CD4-positive, alpha-beta T cell treated with Interleukin-4 for 4 hours (primary cell): ENCODE measurements at places on chromosomes 1 and 21.

DNA sequence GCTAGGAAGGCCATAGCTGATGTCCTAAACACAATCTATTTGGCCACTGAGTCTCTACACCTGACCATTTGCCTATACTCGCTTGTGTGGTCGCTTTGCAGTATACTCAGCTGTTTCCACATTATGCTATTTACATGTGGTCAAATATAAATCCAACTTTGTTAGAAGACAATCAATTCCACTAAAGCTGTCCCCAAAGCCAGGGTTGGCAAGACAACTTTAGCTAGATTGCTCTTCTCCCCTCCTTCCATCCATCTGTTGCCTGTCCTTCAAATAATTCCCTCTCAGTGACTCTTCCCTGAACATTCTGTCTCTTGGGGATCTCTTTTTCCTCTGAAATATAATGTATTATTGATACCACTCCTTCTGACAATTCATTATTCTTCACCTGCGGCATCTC, 30.1 kb downstream of the AVPR1B start:
- no peak for DNase-seq

DNA sequence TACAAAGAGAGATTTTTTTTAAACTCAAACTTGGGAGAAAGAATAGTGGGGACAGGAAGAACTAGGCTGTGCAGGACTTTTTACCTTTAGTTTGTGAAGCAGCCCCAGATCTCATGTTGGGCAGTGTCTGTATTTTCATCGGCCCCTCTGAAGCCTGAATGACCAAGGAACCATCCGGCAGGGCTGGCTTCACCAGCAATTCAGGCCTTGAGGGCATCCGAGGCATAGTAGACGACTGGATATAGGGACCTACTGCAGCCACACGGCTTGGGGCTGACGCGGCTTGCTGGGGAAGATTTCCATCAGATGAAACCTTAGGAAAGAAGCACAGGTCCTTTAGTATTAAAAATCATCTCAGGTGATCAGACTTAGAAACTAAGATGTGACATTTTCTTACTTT, 43.7 kb downstream of the TP53BP2 start:
- DNase-seq = no peak

- no peak for DNase-seq
Measured at GRCh38 chr21:32322103-32322502, 23.4 kb downstream of the MRAP start.

DNA sequence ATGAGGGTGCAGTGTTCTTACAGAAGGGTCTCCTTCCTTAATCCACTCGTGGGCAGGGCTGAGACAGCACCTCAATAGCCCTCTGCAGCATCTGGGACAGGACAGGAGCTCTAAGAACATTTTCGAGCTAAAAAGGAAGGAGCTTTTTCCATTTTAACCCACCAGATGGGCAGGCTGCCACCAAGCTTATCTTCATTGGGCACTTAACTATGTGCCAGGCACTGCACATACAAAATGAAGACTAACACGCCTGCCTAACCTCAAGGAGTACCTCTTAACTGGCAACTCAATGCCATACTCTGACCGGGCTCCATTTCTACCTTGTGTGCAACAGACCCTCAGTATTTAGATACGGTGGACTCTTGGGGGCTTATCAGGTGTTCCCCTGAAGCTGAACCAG, 48.2 kb downstream of the SSBP3 start:
- DNase-seq = no peak

DNA sequence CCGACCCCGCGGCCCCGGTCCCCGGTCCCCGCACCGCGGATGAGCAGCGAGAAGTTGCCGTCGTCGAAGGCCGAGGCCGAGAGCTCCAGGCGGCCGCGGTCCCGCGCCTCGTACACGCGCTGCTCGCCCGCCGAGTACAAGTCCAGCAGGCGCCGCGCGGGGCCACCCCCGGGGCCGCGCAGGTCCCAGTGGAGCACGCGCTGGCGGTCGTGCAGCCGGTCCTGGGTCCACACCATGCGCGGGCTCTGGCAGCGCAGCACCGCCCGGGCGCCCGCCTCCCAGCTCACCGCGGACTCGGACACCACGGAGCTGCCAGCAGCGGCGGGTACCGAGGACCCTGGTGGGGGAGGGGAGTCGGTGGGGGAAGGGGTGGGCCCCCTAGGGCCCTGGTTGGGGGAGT, 2.9 kb downstream of the MXRA8 start:
- no peak for DNase-seq
